ENCODE measurements at places on chromosomes 7 and 10.

GRCh38 chr7:8561449-8561848 is 128.0 kb downstream of the NXPH1 start:
- DNase-seq = no peak

DNA sequence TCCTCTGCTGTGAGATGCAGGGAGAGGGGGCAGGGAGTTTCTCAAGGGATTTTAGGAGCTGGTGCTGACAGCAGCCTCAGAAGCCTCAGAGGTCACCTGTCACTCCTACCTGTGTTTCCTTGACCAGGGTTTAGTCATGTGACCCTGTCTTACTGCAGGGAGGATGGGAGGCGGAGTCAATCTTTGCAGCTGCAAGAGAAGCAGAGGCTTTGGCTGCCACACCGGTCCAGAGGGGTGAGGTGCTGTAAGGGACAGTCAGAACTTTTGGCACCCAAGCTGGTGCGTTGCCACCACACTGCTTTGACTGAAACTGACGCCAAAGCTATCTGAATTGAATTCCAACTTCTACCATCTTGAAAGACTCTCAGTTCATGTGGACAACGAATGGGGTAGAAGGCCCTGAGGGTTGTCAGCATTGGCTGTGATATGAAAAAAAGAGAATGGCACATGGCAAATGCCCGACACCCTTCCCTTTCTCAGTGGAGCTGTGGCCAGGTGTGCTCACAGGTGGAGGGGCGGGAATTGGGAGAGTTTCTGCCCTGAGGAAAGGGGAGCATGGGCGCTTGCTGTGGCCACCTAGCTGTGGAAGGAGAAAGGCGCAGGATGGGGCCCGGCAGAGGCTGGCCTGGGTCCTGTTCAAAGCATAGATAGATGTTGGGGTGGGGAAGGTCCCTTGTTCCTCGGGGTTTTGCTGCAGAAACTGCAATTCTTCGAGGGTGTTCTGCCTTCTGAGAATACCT is 69.3 kb downstream of the ARHGAP22 start:
- no peak for DNase-seq

DNA sequence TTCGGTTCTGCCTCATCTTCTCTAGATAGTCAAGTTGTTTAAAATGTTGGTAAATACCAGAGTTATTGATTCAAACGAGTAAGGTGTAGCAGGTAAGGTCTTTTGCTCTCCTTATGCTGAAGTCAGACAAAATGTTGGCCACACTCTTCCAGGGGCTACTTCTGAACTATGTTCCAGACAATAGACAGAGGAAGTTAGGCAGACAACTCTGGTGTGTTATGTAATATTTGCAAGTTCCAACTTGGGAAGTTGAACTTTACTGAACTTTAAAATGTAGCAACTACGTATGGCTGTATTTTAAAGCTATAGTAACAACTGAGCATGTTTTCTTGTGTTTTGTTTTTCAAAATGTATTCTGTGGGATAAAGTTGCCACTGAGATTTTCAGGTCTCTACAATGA is 125.7 kb upstream of the NEBL start:
- DNase-seq = no peak

- no peak for DNase-seq
Observed at GRCh38 chr7:156656598-156656997, 16.0 kb downstream of the RNF32 start.

DNA sequence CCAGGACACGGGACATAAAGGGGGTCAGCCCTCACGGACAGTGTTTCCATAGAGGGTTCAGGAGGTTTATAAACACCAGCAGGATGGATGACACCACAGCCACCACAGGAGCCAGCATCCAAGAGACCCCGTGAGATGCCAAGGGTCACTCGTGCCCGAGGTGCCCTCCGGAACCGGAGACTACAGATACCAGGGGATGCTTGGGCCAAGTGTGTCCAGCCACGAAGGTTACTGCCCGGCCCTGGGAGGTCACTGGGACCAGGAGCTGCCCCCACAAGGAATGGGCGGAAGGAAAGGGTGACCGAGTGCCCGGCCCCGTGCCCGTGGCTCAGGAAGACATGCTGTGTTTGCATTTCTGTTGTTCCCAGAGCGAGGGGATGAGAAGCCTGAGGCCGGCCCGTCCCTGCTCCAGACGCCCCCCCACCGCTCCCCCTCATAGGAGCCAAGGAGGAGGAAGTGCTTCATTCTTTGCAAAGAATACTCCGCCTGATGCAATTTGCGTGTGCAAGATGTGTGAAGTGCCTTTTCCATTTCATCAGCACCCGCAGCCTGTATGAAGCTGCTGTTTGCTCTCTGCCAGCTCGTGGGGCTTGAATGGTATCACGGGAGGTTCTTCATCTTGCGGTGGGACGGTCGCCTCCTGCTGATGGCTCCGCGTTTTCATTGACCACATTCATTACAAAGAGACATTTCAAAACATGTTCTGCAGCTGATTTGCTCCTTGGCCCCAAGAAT is 176.4 kb downstream of the ELFN1 start:
- peak; percentile 63 for DNase-seq

DNA sequence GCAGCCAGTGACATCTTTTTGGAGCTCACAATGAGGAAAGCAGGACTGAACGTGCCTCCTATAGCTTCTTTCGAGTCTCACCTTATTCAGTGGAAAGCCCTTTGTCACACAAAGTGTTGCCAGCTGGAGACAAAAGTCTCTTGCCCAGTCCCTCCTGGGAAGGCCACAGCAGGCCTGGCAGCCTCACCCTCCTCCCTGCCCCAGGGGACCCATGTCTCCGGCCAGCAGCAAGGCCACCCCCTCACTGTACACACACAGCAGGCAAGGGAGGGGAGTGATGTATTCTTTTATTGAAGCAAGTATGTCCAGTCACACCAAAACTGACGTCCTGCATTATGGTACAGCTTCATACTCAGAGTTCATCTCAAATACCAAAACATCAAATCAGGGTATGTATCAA is 56.0 kb downstream of the CSGALNACT2 start:
- no peak for DNase-seq

DNA sequence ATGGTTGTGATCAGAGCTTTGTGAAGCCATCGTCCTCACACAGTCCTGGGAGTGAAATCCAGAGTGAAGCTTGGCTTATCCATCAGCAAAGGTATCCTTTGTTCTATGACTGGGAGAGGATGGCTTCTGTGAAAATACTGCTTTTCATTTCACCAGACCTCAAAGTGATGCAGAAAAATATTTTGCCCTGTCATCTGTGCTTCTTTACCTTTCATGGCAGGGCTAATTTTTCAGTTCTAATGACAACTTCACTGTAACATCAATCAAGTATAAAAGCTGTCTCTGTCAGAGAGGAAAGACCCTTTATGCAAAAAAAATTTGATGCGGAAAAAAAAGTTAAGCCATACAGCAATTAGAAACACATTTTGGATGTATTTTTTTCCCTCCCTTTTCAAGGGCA is 468.1 kb upstream of the ADARB2 start:
- no peak for DNase-seq

GRCh38 chr7:80643336-80643915 is 5.0 kb downstream of the CD36 start:
- DNase-seq = peak; percentile 61

- DNase-seq = peak; percentile 69
Observed at GRCh38 chr10:108393089-108393488, 1228.6 kb upstream of the SORCS1 start.

- no peak for DNase-seq
Observed at GRCh38 chr10:122674781-122675180, 24.9 kb downstream of the C10orf120 start.

GRCh38 chr10:113527211-113527906 is 25.5 kb upstream of the HABP2 start:
- peak; percentile 79 for DNase-seq

GRCh38 chr10:34262985-34263384 is 552.1 kb downstream of the PARD3 start:
- no peak for DNase-seq

- no peak for DNase-seq
Observed at GRCh38 chr7:84642611-84643010, 448.0 kb upstream of the SEMA3A start.

- DNase-seq = no peak
Observed at GRCh38 chr10:13708256-13708990, 121.7 kb downstream of the PRPF18 start.

GRCh38 chr10:7998831-7999230 is 55.7 kb upstream of the GATA3 start:
- DNase-seq = no peak

DNA sequence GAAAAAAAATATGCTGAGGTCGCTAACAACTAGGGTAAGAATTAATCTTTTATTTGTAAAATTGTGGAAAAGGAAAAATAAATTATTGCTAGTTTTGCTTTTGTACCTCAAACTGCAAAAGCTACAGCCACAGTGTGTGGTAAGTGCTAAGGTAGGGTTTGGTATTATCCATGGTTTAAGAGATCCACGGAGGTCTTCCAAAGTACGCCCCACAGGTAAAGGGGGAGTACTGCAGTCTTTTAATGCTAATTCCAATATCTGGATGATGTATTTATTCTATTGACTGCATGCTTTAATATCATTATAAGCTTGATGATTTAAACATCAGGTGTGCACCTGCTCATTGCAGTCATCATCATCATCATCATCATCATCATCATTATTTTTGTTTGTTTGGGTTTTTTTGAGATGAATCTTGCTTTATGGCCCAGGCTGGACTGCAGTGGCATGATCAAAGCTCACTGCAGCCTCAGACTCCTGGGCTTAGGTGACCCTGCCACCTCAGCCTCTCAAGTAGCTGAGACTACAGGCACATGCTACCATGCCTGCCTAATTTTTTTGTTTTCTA is 38.4 kb upstream of the BMS1 start:
- no peak for DNase-seq

DNA sequence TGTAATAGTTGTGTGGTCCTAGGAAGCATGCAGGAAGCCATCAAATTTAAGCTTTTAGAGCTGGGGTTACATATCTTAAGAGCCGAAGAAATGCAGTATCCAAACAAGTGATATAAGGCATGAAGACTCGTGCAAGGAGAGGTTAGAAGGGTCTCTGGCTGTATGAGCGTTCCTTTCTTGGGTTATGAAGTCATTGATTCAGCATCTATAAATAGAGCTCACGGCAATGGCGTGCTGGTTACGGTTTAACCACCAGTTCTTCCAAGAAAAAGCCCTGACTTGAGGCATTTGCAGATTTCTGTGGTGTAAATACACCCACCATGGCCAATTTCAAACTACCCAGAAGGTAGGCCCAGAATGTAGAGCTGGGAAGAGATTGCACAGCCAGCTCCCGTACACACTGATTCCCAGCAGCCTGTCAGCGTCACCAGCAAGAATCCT is 72.0 kb upstream of the KAT6B start:
- peak; percentile 68 for DNase-seq

- DNase-seq = no peak
Observed at GRCh38 chr7:128835231-128835751, 5.1 kb downstream of the FLNC start.

DNA sequence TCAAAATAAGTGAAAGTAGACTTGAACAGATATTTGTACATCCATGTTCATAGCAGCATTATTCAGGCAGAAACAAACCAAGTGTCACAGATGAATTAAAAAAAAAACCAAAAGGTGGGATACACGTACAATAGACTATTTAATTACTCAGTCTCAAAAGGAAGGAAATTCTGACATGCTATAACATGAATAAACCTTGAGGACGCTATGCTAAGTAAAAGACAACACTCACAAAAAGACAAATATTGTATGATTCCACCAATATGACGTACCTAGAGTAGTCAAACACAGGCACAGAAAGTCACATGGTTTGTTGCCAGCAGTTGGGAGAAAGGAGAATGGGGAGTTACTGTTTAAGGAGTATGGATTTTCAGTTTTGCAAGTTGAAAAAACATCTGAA is 18.0 kb upstream of the CFAP70 start:
- no peak for DNase-seq

DNA sequence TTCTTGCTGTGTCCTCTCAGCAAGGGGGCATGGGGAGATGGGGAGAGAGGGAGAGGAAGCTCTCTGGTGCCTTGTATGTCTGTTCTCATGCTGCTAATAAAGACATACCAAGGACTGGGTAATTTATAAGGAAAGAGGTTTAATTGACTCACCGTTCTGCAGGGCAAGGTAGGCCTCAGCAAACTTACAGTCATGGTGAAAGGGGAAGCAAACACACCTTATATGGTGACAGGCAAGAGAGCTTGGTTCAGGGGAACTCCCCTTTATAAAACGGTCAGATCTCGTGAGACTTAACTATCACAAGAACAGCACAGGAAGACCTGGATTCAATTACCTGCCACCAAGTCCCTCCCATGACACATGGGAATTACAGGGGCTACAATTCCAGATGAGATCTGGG is 464.7 kb upstream of the CELF2 start:
- no peak for DNase-seq

GRCh38 chr10:102813734-102814452 is 23.3 kb downstream of the CYP17A1 start:
- DNase-seq = no peak

DNA sequence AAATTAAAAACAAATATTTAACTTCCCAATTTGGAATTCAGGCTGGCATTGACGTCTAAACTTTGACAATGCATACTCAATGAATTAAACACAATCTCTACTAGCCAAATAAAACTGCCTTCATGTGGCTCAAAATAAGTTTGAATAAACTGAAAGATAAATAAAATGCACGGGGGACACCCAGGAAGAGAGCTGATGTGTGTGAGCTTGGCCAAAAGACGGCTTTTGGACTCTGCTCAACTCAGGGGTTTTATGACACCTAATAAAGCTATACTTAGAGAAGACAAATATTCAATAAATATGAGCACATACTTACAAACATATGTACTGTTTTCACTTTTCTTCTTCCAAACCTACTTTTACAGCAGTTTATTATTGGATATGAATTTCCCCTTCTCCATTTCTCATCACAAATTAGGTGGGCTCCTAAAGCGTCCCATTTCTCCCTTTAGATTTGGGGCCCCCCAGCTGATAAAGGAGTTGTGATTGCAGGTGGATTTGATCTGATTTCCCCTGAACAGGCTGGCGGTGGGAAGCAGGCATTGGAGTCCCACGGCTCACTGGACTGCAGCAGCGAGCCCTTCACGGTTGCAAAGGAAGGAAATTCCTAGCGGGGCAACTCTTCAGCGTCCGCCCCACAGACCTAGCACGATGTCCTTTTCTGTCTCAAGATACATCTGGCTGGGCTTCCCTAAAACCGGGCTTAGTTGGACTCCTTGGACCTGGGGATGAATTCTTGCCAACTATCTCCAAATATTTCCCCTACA is 79.6 kb downstream of the INSIG1 start:
- no peak for DNase-seq

- DNase-seq = no peak
Observed at GRCh38 chr10:3660753-3661152, 124.3 kb downstream of the KLF6 start.

DNA sequence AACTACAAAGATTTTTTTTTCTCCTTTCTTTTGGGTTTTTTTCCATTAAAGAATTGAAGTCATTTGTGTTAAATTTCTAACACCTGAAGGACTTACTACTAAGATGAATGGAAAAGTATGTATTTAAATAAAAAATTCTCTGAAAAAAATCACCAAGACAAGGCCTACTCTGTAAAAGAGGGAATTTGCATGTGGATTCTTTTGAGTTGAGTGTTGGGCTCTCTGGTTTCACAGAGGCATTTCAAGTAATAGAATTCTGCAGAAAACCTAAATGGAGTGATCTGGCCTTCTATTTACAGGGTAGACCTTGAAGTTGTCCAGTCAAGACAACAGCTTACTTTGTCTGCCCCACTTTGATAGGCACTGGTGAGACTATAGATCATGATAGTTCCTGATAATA is 4.1 kb downstream of the LRRC17 start:
- no peak for DNase-seq

- peak; percentile 18 for DNase-seq
Observed at GRCh38 chr7:14191686-14192098, 202.2 kb upstream of the ETV1 start.
